ENCODE measurements at places on chromosomes 5 and 9.
A peak's percentile ranks its signal among the peaks of the same experiment; 100 is the strongest.

DNA sequence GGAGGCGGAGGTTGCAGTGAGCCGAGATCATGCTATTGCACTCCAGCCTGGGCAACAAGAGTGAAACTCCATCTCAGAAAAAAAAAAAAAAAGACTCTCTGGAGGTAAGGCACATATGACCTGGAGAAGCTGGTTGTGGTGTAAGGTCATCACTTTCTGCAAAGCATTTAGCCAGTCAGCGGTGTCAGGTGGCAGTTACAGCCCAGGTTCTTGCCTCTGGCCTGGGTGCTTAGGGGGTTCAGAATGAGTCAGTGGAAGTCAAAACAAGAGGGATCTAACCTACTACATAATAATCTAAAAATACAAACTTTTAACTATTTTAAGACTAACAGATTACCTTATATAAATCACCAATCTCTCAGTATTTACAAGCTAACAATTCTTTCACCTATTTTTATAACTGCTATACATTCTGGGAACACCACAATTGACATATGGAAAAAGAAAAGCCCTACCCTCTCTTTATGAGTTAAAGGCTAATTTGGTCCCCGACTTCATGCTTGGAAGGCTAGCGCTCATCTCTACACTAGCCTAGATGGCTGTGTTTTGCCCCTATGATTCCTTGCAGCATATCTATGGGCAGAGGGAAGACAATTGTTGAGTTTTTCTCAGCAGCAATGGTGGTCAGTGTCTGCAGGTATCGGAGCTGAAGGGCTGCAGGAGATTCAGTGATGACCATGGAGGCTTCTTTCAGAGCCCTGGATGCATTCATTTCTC, 29.2 kb downstream of the STOM start:
- DNase-seq = no peak

GRCh38 chr9:93562157-93562556, 14.2 kb upstream of the PHF2 start:
- no peak for DNase-seq

DNA sequence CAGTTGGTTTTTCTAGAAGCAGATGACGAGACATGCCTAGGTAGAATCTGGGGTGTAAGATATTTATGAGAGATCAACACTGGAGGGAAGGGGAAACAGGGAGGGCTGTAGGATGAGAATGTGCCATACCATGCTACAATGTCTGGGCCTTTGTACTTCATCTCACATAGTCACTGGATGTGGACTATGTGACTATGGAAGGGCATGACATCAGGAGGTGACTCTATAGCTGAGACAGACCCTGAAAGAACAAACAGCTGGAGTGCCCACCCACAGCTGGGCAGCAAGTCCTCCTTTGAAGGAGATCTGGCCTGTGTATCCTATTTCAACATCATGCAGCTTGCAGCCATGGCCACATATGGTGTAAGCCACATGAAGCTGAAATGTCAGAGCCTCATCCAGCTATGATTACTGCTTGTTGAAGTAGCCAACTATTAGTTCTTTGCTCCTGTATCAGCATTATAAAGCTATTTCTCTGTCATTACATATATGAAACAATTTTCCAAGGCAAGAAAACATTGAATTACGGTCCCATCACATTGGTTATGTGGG, 46.2 kb upstream of the KIF2A start:
- no peak for DNase-seq

- no peak for DNase-seq
These were observed 370.1 kb downstream of the TMEM161B start for GRCh38 chr5:87898574-87898973.

GRCh38 chr9:18493451-18493993, 19.6 kb downstream of the ADAMTSL1 start:
- peak; percentile 33 for DNase-seq

GRCh38 chr9:98860871-98861293, 53.4 kb downstream of the GALNT12 start:
- peak; percentile 90 for DNase-seq

GRCh38 chr5:125316915-125317535, 570.6 kb upstream of the ZNF608 start:
- DNase-seq = no peak

GRCh38 chr5:92019376-92019990, 636.4 kb upstream of the ARRDC3 start:
- DNase-seq = no peak

DNA sequence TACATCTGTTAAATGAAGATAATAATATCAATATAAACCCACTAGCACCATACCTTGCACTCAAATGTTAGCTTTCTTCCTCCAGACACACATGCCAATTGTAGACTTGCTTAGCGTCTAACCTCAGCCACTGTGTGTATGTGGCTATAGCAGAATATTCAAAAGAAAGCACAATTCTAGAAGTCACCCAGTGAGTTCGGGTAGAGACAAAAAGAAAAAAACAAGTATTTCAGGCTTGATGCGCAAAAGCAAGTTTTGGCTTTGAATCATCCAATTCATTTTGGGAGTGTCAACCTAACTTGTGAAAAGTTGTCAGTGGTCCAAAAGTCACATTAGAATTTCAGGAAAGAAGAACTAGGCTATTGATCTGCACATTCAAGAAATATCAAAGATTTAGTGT, 167.4 kb downstream of the PRELID2 start:
- DNase-seq = no peak

- DNase-seq = peak; percentile 36
These were observed 7.0 kb downstream of the NOTCH1 start for GRCh38 chr9:136538599-136539426.

DNA sequence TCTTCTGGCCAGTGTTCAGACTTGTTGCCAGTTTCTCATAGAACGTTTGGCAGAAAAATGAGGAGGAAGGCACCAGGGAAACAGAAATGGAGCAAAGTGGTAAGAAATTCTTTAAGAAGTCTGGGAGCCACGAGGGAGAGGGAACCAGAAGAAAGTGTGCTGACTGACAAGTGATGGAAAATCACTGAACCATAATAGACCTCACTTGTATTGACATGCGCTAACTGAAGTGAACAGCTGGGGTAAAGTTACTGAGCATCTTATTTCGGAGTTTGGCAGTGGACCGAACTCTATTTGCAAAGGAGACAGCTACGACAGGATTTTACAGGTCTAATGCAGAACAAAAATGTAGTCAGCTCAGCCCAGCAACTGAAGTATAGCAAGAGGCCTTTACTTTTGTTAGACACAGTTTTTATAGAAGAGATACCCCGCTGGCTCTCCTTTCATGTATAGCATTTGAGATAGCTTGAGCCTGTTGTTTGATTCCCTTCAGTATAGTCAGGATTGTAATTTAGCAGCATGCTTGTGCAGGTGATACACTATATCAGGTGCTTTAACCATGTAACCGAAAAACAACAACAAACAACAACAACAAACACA, 53.6 kb downstream of the HMHB1 start:
- DNase-seq = no peak

GRCh38 chr9:129264388-129264787, 86.3 kb upstream of the IER5L start:
- DNase-seq = no peak

GRCh38 chr9:126354887-126355770, 28.5 kb downstream of the MVB12B start:
- DNase-seq = no peak

DNA sequence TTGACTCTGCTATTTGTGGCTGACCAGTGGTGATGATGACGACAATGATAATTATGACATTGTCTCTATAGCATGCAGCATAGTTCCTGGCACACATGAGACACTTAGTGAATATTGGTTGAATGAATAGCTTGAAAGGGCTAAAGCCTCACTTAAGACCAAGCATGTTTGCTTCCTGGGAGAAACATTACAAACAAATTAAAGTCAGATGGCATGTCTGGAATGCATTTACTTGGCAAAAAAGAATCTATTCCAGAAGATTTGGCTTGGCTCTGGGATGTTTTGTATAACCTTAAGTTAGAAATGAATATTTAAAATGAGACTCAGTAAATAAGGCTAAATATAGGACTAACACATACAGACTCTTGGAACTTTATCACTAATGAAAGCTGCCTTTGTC, 21.6 kb downstream of the GAS1 start:
- peak; percentile 36 for DNase-seq

- DNase-seq = peak; percentile 76
These were observed 512.7 kb upstream of the PAPPA start for GRCh38 chr9:115640887-115641286.

- DNase-seq = peak; percentile 76
These were observed 5.5 kb downstream of the NSMF start for GRCh38 chr9:137453643-137454081.

GRCh38 chr5:78287833-78288232, 6.7 kb downstream of the AP3B1 start:
- peak; percentile 77 for DNase-seq
